ENCODE measurements at places on chromosomes 5 and 9.

DNA sequence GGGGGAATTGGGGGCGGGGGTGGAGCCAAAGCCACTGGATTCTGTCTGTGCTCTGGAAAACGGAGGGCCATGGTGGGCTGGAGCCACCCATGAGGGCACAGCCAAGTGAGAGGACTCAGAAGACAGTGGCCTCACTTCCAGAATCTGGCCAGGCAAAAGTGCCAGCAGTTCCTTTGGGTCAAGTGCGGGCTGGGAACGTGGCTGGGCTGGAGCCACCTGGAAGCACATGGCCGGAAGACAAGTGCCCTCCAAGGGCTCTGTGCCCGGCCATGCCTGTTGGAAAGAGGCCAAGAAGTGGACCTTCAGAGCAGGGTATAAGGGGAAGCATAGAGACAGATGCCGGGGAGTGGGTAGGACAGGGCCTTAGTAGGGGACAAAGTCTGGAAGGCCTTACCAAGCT lies 11.7 kb upstream of the SH3PXD2B start:
- no peak for DNase-seq

DNA sequence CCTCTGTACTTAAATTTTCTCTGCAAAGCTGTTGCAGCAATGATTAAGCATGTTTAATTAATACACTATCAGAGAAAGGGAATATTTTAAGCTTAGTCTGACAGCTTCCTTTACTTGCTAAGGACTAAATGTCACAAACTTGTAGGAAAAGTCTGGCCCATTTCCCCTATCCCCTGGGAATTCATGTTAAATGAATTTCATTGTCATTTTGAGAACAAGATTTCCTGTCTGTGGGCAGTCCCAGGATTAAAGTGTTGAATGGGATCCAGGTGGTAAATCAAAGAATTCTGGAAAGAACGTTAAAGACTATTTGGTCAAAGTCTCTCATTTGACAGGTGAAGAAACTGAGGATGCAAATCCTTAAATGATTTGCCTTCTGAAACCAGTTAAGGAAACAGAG lies 214.8 kb downstream of the MPDZ start:
- no peak for DNase-seq

DNA sequence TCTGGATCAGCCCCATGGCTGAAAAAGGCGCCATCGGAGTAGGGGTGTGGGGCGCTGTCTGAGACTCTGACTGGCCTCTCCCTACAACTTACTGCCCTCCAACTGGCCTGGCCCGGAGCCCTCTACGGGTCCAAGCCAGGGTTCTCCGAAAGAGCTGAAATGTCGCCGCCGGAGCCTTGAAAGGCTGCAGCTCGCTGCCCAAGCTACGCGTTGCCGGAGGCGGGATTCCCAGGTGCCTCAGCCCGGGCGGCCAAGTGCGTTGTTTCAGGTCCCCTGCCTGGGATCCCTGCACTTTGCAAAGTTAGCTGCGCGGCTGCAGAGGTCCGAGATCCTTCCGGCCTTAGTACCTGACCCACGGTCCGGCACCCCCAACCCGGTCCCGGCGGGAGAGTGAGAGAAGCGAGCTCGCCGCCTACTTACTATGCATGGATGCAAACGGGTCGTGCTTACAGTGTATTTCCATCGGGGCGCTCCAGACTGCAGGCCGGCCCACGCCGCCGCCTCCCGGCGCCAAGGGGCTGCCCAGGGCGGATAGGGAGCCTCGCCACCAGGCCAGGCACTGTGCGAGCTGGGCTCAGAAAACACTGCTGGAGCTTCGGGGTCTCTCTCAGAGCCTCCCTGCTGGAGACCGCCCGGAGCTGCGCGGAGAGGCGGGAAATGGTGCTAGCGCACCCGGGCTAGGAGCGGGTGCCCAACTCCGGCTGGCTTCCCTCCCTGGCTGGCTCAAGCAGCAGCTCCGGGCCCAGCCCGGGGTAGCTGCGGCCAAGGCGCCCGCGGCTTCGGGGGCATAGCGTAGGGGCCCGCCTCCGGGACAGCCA lies 7.7 kb downstream of the PAX5 start:
- peak; percentile 60 for DNase-seq

DNA sequence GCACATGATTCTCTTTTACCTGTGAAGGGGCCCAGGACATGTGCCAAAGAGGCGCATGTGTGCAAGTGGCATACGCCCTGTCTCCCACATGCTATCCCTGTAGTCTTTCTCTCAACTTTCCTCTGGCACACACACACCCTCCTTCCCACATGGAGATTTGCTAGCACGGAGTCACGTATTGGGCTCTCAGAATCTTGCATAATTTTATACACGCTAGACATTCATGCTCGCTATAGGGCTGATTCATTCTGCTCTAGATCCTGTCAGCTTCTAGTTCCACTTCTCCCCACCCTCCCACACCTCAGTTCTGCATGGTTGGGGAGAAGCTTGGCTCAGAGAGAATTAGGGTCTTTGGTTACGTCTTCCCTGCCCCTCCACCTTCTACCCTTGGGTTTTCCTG lies 72.8 kb downstream of the CD180 start:
- no peak for DNase-seq

DNA sequence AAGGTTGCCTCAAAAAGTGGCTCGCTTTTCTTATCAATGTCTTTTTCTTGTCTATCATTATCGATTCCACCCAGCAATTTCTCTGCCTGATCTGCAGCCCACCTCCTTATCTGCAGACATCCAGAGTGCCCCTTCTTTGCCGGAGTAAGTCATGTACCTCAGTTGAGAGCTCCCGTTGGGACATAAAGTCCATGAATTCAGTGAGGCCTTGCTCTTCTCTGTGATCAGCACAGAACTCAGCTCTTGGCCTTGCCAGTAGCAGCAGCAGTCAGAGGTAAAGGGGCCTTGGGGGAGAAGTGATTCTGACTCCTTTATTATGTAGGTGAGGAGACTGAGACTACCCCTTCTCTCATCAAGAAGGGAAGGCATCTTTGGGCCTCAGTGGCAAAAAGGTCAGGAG lies 24.9 kb upstream of the DCAF12 start:
- no peak for DNase-seq

- DNase-seq, result no peak
Measured at GRCh38 chr9:93267091-93267541, 83.2 kb downstream of the WNK2 start.

- DNase-seq, result no peak
Measured at GRCh38 chr5:43061352-43062075, 21.4 kb upstream of the ANXA2R start.

GRCh38 chr5:89827960-89828359 lies 581.6 kb downstream of the CETN3 start:
- no peak for DNase-seq

DNA sequence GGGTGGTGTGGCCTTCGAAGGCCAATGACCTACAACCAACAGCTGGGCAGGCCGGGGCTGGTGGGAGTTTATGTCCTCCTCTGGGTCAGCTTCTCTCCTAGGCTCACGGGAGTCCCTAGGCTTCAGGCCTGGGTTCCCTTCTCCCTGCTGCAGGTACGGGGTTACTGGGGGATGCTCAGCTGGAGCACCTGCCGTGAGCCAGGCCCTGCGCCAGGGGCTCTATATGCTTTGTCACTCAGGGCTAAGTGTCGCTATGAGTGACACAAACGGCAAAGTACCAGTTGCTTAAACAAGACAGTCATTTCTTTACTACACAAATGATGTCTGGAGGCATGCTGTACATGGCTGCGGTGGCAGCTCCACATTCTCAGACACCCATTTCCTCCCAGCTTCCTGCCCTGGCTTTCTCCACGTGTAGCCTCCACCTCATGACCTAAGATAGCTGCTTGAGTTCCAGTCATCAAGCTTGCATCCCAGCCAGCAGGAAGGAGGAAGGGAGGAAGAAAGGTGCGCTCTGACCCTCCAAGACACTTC lies 22.5 kb upstream of the NINJ1 start:
- DNase-seq, result no peak

DNA sequence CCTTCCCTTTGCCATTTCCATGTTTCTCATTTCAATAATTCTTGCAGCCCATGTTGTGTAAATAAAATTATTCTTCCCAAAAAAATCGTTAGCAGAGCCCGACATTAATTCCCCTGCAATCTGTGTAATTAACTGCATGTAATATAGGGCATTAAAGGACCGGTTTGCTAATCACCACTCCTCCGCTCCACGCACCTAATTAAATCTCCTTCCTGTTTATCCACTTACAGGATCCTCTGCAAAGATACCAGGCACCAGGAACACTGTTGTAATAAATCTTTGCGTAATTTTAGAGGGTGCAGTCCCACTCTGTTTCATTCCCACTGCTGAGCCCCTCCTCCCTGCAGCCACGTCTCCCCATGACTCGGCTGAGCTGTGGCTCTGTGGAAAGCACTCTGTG lies 105.0 kb upstream of the PPP1R26 start:
- DNase-seq, result no peak

DNA sequence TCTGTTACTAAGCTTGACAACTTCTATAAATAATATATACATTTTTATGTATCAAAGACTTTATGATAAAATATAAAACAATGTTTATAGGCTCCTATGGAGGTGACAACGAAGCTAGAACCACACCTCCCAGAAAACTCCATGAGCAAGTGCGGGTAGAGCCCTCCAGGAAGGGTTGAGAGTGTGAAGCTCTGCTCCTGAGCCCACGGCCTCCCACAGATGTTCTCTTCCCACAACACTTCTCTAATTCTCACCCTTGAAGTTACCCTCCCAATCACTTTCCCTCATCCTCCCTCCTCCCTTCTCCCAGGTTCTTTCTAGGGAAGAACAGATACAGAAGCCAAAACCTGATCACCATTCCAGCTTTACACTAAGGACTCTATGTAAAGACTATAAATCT lies 427.6 kb downstream of the SPOCK1 start:
- DNase-seq, result no peak

GRCh38 chr9:34994260-34994899 lies 4.8 kb downstream of the DNAJB5 start:
- peak; percentile 68 for DNase-seq

GRCh38 chr9:8728910-8729309 lies 929.3 kb upstream of the DMAC1 start:
- no peak for DNase-seq

GRCh38 chr5:16033187-16033925 lies 146.2 kb downstream of the MARCHF11 start:
- DNase-seq, result no peak

DNA sequence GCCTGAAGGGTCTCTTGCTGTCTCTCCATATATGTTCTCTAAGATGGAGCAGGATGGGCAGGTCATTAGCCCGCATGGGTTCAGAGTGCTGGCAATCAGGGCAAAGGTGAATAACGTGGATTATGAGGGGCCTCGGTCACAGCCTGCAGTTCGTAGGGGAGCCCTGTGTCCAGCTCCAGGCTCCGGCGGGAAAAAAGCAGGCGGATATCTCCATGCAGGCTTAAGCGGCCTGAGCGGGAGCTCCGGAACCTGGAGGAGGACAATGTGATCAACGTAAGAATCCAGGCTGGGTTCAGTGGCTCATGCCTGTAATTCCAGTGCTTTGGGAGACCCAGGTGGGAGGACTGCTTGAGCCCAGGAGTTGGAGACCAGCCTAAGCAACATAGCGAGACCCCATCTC lies 2.2 kb upstream of the STOML2 start:
- no peak for DNase-seq

DNA sequence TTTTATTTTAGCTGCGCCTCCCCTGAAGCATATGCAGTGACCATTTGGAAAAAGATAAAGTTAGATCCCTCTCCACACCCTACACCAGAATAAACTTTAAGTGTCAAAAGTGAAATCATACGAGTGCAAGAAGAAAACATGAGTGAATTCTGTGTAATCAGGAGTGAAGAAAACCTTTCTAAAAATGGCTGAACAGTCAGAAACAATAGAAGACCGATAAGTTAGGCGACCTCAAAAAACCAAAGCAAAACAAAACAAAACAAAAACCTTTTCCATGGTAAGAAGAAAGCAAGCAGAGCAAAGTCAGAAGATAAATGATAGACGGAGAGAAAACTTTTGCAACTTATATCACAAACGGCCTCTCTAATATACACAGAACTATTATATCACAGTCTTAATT lies 16.6 kb upstream of the TSC1 start:
- no peak for DNase-seq

DNA sequence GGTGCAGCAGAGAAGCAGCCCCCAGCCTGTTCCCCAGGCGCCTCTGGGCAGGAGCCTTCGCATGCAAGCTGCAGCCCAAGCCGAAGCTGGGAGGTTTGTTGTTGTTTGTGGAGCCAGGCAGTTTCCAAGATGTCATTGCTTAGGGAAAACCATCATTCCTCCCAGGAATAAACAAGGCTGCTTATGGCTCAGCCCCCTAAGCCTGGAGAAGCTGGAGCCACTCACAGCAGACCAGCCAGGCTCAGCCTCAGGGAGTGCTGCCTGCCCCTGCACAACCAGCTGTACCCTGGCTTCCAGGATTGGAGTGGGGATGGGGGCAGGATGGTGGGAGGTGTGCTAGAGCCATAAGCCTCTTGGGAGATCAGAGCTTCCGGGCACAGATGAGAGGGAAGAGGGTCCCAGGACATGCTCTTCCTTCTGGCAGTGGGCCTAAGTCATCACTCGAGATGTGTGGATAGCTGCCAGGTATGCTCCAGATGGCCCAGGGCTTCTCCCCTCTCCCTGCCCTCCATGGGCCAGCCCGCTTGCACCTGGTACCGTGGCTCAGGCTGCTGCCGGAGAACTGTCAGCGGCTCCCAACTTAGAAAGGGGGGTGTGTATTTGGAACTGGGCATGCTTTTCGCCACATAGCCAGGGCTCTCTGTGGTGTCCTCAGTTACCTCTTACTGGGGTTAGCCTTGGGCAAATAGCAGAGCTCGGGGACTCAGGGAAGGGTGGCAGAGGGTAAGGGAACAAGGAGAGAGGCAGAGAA lies 105.2 kb downstream of the RGS3 start:
- DNase-seq, result no peak

DNA sequence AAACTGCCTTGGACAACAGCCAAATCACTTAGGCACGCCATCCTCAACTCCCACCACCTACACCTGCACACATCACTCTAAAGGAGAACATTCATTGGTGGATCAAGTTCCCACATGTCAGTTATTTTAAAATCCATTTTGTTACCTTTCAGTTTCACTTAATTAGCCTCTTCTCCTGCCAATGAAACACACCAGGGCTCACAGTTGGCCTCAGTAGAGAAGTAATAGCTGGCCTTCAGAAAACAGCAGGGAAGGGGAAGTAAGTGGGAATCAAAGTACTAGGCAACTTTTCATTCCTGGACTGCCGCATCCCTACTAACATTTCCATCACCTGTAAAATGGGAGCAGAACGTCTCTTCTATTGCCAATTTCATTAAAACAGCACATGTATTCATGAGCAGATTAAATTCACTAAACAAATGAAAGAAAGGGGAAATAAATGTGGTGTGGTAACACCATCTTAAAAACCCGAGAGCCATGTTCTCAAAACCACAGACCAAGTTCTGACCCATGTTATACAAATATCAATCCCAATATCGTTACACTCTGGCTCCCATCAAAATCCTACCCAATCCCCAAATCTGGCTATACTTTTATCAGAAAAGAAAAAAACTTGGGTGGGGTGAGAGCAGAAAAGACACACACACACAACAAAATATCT lies 1.7 kb downstream of the SIL1 start:
- no peak for DNase-seq
